ENCODE measurements at places on chromosomes 5 and 9.

- DNase-seq = no peak
Observed at GRCh38 chr5:73867345-73868335, 241.6 kb downstream of the ARHGEF28 start.

GRCh38 chr9:76564297-76564696 is 105.3 kb downstream of the GCNT1 start:
- peak; percentile 7 for DNase-seq

- DNase-seq = no peak
Observed at GRCh38 chr5:143498821-143499220, 95.3 kb upstream of the NR3C1 start.

- no peak for DNase-seq
Observed at GRCh38 chr9:10130061-10130675, 482.6 kb downstream of the PTPRD start.

GRCh38 chr9:16768816-16769215 is 101.7 kb downstream of the BNC2 start:
- DNase-seq = no peak

DNA sequence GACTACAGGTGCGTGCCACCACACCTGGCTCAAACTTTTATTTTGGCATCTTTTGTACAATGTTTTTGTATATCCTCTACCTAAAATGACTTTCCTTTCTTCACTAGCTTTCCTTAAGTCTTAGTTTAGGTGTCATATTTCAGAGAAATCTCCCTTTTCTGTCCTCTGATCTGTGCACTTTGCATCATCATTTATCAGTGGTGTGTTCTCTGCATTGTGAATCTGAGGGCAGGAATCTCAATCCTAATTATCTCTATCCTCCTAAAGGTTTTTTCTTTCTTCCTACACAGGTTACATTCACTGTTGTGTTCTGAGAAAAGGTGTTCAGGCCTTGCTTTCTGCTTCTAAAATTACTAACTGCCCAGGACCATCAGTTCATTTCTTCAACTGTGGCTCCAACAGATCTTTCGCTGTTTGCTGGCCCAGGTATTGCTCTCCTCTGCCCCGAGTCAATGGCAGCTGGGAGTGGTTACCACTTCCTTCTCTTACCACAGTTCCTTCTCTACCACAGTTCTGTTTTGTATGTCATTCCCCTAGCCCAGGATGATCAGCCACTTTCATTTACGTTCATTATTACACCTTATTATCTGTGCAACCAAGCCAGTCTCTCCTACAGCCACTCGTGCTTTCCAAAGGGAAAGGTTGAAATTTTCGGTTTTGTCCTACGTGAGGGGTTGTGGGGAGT is 14.0 kb downstream of the TGFBR1 start:
- DNase-seq = no peak

GRCh38 chr5:43231977-43232376 is 40.0 kb downstream of the NIM1K start:
- DNase-seq = no peak

GRCh38 chr5:138951091-138951985 is 76.2 kb upstream of the LRRTM2 start:
- no peak for DNase-seq

DNA sequence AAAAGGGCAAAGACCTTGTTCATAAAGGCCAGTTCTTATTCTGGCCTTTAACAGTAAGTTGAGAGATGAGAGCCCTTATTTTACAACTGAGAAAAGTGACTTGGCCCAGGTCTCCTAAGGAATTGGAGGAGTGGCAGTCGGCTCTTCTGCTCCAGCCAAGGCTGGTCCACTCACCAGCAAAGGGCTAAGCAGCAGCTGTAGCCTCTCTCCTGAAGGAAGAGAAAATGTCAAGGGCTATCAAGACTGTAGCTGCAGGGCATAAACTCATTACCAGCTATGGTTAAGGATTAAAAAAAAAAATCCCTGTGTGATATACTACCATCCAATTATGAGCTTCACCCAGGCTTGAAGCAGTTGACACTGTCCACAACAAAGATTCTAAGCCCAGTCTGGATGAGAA is 138.6 kb upstream of the RAD23B start:
- no peak for DNase-seq

DNA sequence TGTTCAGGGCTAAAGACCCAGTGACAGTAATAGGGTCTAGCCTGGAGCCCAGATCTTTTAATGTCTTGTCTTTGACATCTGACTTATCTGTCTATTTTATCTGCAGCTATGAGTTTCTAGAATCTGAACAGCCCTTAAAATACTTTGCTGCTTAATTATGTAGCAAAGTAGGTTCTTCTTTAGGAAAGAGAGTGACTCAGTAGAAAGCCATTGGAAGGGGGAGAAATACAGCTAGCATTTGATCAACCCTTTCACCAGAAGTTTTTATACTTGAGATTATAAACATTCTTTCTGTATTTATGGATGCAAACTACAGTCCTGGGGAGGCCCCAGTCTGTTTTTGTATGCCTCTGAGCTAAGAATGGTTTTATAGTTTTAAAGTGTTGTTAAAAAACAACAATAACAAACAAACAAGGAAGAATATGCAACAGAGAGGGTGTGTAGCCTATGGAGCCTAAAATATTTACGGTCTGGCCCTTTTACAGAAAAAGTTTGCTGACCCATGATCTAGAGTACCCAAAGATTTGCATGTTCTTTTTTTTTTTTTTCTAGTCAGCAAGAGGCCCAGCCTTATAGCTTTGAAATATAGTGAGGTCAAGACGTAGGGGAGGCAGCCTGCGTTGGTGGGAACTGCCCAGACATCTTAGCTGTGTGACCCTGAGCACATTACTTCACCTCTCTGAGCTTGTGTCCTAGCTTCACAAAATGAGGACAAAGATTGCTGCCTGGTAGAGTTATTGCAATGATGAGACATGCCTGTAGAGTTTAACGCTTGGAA is 9.7 kb downstream of the GSN start:
- no peak for DNase-seq

DNA sequence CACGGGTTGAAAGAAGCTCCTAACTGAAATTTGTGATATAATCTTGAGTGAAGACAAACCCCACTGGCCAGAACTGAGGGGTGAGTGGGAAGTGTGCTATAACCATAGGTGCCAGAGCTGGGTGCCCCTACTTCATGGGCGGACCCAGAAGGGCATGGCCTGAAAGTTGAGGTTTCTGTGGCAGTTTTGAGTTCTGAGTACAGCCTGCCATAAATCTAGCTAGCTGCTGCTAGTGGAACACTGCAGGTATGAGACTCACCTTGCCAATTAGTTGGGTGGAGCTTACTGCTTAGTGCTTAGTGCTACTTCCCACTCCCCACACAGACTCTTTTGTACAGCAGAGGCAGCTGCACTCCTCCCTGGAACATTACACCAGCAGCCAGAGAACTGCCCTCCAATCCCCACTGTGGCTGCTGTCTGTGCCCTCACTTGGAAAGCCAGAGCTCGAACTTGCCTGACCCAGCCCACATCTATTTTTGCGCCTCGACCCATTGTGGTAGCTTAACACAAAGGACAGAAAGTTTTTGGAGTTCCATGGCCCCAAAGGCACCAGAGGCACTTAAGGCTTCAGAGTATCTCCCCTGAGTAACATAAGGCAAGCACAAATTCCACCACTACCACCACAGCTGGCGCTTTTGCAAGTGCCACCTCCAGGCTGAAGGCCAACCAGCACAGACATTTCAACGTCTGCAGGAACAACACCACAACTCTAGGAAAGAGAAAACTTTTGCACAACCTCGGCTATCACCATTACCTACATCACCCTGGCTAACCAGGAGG is 27.1 kb upstream of the PTGER4 start:
- DNase-seq = no peak

Measured in glomerular endothelial cell (primary cell).